Liver (tissue), 10 donors: ENCODE measurements at places on chromosomes 13 and 19.

GRCh38 chr13:74443631-74444030, 309.4 kb upstream of the KLF12 start:
- no peak for DNase-seq

DNA sequence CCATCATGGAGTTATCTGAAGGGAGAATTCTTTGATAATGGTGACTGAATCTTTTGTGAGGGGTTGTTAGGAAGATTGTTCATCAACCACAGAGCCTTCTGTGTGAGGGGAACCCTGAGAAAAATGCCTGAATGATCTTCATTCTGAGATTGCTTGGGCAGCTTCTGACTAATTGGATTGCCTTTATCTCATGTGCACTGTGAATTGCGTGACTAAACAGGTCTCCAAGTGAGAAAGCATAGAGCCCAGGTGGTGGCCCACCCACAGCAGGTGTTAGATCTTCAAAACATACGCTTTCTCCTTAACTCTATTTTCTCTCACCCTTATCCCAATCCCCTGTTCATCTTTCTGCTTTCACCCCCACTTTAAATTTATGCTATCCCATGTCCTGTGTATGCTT, 58.3 kb downstream of the DOCK9 start:
- no peak for DNase-seq

GRCh38 chr19:48845384-48845783, 9.1 kb upstream of the HSD17B14 start:
- no peak for DNase-seq

DNA sequence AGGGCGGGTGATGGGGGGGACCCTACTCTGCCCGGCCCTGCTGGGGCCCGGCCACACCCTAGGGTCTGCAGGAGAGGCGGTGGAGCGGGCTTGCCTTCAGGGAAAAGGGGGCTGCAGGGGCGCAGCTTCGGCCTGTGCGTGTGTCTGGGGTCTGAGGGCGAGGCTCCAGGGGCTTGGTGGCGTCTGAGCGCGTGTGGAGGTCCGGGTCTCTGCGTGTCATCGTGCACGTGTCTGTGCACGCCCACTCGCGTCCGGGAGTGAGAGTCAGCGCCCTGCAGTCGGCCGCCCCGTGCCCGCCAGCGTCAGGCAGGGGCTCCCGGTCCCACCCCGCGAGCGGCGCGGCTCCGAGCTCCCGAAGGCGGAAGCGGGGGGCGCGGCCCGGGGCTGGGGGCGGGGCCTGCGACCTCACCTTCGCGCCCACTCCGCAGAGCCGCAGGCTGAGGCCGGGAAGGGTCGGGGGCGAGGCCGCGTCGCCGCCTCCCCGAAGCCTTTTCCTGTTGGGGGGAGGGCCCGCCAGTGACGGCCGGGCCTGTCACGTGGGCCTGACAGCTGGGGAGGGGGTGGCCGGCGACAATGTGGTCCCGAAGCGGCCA, at the start of gene ARHGAP45:
TSS of gene ARHGAP45 (plus strand) at position 420 of the 593 bp plus-strand sequence. CDS start 239 bp downstream, outside the sequence.
- no peak for DNase-seq

DNA sequence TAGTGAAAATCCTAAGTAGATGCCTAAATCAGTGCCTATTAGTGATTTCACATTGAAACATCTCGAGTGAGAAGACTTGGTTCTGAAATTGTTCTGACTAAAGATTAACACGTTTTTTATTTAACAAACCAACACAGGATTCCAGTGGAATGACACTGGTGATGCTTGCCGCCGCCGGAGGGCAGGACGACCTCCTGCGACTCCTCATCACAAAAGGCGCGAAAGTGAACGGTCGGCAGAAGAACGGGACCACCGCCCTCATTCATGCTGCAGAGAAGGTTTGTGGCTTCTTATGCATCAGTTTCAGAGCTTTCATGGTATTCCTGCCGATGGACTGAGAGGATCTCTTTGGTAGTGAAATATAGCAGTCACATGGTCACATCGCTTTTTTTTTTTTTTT, 28.1 kb downstream of the MPHOSPH8 start:
- DNase-seq = no peak

GRCh38 chr19:35908973-35909683, 1.0 kb upstream of the TYROBP start:
- no peak for DNase-seq

DNA sequence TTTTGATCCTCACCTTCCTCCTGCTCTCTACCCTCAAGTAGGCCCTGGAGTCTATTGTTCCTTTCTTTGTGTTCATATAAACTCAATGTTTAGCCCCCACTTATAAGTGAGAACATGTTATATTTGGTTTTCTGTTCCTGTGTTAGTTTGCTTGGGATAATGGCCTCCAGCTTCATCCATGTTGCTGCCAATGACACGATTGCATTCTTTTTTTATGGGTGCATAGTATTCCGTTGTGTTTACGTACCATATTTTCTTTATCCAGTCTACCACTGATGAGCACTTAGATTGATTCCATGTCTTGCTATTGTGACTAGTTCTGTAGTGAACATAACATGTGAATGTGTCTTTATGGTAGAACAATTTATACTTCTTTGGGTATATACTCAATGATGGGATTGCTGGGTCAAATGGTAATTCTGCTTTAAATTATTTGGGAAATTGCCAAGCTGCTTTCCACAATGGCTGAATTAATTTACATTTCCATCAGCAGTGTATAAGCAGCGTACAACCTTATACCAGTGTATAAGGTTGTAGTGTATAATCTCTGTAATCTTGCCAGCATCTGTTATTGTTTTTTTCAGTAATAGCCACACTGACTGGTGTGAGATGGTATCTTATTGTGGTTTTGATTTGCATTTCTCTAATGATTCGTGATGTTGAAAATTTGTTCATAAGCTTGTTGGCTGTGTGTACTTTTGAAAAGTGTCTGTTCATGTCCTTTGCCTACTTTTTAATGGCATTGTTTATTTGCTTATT, 288.9 kb downstream of the KCNRG start:
- DNase-seq = no peak

GRCh38 chr13:100933841-100934240, 259.2 kb upstream of the TMTC4 start:
- no peak for DNase-seq

DNA sequence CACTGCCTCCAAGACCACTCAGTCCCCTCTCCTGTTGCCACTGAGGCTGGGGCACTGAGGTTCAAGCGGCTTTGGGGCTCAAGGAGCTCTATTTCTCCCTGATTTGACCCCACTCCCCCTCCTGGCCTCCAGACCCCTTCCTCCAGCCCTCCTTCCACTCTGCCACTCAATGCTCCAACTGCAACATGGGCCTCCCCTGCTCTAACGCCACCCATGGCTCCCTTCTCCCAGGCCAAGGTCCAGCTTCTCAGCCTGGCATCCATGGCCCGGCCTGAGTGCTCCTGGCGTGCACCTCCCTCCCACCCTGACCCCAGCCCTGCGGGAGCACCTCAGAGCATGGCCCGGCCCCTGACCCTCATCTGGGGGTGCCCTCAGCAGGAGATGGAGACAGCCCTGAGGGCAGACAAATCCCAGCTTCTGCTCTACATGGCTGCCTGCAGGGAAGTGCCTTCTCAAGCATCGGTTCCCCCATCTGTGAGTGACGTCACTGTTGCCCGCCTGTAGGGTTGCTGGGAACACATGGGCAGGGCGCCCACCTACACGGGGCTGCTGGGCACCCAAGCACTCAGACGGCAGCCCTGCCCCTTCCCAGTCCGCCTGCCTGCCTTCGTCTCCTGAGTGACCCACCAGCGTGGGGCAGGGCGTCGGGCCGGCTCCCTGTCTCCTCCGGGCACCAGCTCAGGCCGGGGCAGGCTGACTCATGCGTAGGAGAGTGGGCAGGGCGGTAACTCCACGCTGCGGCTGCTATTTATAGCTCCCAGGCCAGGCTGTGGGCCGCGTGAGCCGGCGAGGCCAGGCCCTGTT, 1.6 kb upstream of the DIRAS1 start:
- no peak for DNase-seq

DNA sequence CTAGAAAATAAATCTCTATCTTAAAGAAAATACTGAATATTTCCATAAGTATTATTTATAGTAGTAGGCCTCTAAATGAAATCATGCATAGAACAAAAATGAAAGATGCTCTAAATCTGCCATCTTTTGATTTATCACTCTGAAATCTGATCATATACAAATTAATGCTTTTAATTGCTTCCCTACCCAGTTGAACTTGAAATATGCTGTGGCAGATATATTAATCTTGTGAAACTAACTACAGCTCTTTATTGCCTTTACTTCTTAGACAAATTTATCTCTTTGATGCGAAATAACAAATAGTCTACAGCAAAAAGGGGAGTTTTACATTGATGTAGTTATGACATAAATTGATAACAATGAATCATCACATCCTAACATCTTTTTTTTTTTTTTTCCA, 510.7 kb upstream of the SLITRK6 start:
- no peak for DNase-seq

- no peak for DNase-seq
Observed at GRCh38 chr19:39362682-39363657, 20.7 kb downstream of the SAMD4B start.

GRCh38 chr13:108325863-108326262, 56.3 kb downstream of the TNFSF13B start:
- DNase-seq = no peak

GRCh38 chr13:66689037-66689619, 541.0 kb downstream of the PCDH9 start:
- DNase-seq = no peak

- DNase-seq = no peak
Observed at GRCh38 chr13:39455521-39456175, 147.3 kb downstream of the LHFPL6 start.

DNA sequence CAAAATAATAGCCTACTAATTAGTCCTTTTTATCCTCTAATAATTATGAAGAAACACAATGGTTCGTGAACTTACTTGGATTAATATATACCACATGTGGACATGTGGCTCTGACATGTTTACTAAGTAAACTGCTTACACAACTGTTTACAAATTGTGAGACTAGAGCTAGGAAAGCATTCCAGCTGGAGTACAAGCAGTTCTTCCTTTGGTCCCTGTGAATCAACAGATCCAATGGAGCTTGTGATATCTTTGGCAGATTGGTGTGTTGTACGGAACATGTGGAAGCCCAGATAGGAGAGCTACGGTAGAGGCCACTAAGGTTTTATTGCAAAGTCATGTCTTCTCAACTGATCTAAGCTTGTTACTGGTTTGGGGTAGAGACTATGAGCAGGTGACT, 145.5 kb upstream of the SPRY2 start:
- DNase-seq = no peak

GRCh38 chr19:45086480-45086879, 6.5 kb upstream of the PPP1R37 start:
- DNase-seq = no peak

- no peak for DNase-seq
Observed at GRCh38 chr13:23654111-23655110, 84.2 kb downstream of the TNFRSF19 start.

DNA sequence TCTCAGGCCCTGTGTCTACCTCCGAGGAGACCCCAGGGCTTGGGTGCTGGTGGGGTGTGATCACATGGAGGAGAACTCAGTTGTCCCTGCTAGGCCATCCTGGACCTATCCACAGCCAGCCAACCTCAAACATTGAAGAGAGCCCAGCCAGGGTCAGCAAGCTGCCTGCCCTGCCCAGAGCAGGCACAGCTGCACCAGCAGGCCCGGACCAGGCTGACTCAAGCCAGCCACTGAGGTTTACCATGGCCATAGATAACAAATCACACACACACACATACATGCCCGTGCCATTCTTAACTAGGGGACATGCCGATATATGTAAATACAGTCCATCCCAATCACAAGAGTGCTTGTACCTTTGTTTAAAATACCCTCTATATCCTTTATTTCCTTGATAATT, 8.1 kb downstream of the ARHGEF7 start:
- DNase-seq = no peak

DNA sequence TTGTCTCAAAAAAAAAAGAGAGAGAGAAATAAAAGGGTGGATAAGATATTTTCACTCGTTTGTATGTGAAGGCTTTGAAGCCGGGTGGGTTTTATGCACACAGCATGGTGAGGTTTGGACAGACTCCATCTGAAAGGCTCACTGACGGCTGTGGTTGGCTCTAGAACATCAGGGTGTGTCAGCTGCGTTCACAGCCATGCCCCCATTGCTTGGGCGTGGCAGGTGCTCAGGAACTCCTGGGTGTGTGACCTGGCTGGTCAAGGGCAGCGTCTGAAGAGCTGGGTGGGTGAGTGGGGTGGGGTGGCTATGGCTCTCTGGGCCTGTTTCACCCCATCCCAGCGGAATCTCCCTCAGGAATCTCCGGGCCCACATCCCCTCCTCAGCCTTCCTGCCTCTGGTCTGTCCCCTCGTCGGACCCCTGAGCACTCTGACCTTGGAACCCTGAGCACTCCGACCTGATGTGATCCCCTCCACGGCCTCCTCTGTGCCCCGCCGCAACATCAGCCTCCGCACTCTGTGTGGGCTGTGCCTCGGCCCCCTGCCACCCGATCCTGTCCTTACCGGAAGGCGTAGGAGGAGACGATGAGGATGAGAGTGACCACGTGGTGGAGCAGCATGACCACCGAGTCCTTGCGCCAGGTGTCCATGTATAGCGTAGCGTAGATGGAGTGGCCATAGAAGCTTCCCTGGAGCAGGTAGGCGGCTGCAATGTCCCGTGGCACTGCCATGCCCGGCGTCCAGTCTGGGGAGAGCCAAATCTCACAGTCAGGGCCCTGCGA, 12.2 kb downstream of the CERS1 start:
- DNase-seq = no peak

GRCh38 chr19:17404621-17405249, 695 bp downstream of the BST2 start:
- DNase-seq = no peak

- no peak for DNase-seq
Observed at GRCh38 chr19:28920269-28921066, 292.5 kb downstream of the UQCRFS1 start.

DNA sequence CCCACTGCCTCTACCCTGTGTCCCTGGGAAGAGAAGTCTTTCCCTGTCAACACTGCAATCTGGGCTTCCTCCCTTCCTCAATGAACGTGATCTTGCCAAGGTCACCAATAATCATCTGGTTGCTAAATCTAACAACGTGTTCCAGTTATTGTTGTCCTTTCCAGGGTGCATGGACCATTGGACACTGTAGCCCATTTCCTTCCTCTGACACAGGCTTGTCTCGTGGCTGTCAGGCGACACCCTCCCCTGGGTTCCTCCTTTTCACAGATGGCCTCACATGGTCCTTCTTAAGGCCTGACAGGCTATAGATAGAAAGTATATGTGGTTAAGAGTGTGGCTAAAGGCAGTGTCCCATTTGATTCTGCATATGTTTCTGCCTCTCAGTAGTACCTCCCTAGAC, 67.7 kb upstream of the STARD13 start:
- no peak for DNase-seq

- DNase-seq = no peak
Observed at GRCh38 chr19:13381827-13382632, 124.2 kb downstream of the CACNA1A start.

DNA sequence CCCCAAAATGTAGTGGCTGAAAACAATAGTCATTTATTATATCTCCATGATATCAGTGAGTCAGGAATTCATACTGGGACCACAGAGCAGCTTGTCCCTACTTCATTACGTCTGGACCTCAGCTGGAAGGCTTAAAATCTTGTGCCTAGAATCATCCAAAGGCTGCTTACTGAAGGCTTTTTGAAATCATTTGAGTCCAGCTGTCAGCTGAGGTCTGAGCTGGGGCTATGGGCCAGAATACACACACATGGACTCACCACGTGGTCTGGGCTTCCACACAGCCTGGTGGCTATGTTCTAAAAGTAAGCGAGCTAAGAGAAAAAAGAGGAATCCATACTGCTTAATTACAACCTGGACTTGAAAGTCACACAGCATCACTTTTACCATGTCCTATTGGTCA, 209.2 kb downstream of the KCTD12 start:
- DNase-seq = no peak
